Left lung (tissue), 14 donors: ENCODE measurements at places on chromosomes 4 and X. TPM values are rescaled to one million over a fixed set of nuclear protein-coding genes. Genes with fewer than 3 reads are reported as not detected.

- no peak for DNase-seq
Observed at GRCh38 chrX:123185721-123186120, 1.6 kb downstream of the GRIA3 start.

GRCh38 chr4:105619188-105619931, 66.9 kb downstream of the ARHGEF38 start:
- DNase-seq: peak; percentile 77

DNA sequence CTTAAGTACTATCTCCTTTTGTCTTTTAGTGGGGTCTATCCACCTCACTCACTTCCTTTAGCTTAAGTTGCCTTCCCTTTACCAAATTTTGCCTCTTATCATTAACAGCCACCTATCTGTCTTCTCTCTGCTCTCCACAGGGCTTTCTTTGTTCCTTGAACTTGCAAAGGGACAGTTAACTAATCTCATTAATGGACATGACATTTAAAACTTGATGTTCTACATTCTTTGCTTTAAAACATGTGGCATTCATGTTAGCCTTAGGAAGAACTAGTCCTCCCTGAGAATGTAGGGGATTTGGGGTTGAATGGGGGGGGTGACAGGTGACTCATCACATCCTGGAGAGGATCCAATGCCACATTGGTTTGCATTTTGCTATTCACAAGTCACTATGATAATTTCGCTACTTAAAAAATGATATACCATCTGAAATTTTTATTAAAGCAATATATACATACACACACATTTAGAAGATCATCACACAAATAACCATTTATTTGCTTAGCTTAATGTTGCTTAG, 41.0 kb upstream of the DMD start:
- DNase-seq: no peak

GRCh38 chrX:37726346-37726745, 40.8 kb downstream of the XK start:
- DNase-seq: no peak

DNA sequence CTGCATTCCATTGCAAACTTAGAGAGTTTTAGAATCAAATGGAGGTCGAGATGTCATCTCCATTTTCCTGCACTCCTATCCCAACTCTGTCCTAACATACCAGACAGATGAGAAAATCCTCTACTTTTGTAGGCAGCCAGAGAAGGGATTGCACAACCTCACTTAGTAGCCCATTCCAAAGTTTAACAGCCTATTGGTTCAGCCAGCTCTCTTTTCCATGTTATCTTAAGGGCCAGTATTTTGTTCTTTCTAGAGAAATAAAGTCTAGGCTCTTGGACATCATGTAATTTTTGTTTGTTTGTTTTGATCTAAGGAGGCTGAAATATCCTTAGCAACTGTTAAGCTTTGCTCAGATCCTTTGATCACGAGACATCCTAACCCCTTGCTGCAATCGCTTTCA, 173.0 kb downstream of the COX18 start:
- DNase-seq: peak; percentile 24

SCML1 gene
- 21.6 TPM for polyA plus RNA-seq
